AG20443 (cell line): ENCODE measurements at places on chromosomes 2 and 18.
A peak's percentile ranks its signal among the peaks of the same experiment; 100 is the strongest.

GRCh38 chr2:239760596-239760995 lies 264.5 kb downstream of the NDUFA10 start:
- DNase-seq = no peak

GRCh38 chr18:58132595-58133261 lies 88.7 kb downstream of the NEDD4L start:
- DNase-seq = peak; percentile 29

DNA sequence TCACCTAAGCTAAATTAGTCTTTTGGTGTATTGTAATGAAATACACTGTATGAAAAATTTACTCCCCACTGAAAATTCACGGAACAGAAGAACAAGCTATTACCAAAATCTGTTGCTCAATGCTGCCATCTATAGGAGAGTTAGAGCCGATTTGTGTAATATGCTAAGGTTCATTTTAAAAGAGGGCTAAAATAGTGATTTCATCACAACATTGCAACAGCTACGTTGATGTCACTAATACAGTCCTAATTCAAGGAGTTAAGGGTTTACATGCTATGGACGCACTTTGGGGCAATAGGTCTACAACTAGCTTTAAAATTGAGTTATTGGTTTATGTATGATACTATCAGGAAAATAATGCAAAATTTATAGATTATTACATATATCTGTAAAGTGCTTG lies 3.0 kb upstream of the IRS1 start:
- peak; percentile 64 for DNase-seq

DNA sequence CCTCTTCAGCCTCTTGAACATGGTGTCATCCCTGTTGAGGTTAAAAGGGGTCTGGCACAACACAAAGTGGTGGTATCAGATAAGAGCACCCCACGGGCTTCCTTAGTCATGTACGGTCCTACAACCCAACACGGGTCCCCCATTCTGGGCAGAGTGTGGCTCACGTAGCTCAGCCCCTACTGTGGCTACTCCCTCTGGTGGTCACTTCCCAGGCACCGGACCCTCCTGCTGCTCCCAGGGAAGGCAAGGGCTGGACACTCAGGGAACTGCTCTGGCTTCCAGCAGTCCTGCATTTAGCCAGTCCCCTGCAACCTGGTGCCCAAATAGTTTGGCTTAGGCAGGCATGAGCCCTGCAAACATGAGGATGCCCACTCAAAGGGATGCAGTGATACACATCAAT lies 58.6 kb downstream of the GALNT14 start:
- no peak for DNase-seq

- DNase-seq = no peak
These were observed 12.5 kb downstream of the HDLBP start for GRCh38 chr2:241302759-241303651.

- DNase-seq = peak; percentile 88
These were observed 1.4 kb upstream of the SMYD5 start for GRCh38 chr2:73212448-73213176.

DNA sequence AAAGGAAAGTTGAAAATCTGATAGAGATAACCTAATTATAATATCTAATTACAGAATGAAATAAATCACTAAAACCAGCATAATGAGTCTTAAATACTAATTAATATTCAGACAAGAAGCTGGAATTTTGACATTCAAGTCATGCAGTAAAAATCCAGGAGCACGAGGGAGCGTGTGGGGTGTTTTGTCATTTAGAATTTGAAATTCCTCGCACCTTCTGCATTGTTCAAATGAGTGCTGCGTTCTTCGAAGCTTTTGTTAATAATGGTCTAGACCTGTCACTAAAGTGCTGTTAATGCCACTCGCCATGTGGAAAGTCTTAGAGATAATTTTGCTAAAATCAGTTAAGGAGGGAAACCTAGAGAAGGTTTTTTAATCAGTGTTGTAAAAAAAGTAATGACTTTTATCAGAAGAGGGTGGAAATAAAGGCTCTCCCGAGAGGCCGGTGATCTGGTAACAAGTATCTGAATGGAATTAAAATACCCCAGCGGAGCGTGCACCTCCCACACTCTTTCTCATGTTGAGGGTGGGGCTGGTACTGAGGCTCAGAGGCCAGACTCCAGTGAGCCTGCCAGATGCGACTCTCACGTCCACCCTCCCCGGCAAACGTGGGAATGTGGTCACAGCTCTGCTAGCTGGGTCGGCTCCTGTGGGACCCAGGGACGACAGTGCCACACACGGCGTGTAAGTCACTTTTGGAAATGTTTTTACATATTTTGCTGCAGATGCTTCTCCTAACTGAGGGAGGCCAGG lies 69.4 kb upstream of the MYT1L start:
- no peak for DNase-seq

DNA sequence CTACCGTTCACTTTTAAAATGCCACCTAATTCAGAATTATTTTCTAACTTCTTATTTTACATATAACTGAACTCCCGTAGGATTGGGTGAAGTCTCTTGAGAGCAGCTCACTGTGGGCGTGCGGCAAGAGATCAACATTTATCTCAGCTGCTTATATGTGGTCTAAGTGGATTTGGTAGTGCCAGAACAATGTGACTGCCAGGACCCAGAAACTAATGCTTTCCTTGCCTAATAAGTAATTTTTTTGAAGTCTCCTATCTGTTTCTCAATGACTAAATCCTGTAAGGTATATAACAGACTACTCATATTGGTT lies 11.2 kb upstream of the NFE2L2 start:
- DNase-seq = no peak

DNA sequence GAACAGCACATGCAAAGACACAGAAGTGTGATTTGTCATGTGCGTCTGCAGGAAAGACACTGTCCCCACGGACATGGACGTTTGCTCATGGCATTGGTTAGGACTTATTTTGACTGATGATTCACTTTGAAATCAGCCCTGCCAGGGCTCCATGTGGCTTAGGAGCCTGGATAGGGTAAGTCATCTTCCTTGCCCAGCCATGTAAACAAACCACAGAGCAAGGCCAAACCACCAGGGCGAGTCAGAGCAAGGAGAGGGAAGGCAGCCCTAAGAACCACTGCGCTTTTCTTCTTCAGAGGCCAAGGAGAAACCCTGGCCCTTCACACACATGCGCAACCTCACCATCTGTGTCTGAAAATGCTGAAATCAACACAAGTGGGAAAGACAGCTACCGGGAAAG lies 88.8 kb downstream of the GFPT1 start:
- DNase-seq = peak; percentile 91

DNA sequence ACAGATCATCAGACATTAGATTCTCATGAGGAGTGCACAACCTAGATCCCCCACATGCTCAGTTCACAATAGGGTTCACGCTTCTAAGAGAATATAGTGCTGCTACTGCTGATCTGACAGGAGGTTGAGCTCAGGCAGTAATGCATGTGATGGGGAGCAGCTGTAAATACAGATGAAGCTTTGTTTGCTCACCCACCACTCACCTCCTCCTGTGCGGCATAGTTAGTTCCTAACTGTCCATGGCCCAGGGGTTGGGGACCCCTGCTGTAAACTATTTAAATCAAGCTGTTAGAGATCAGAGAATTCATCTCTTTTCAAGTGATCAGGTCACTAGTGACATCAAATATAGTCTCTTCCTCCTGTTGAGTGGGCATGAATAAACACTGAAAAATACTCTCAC lies 88.8 kb upstream of the ACVR2A start:
- DNase-seq = no peak

- DNase-seq = no peak
These were observed 39.9 kb downstream of the PAIP2B start for GRCh38 chr2:71186973-71187372.

GRCh38 chr2:209426432-209426831 lies 2.6 kb downstream of the MAP2 start:
- DNase-seq = no peak

DNA sequence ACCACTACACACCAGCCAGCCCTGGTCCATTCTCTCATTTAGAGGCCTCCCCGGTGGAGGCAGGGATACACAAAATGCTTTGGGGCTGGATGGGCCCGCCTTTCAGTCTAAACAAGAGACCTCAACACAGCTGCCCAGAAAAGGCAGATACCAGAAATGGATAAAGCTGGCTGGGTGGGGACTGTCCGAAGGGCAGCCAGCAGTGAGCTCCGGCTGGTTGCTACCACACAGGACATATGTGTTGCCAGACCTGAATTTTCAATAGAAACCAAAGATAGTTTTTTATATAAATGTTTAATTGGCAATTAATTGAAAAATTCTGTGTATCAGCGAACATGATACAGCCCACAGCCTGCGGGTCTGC lies 1.4 kb downstream of the GPBAR1 start:
- no peak for DNase-seq

GRCh38 chr18:12102136-12102842 lies 8.6 kb downstream of the ANKRD62 start:
- no peak for DNase-seq

DNA sequence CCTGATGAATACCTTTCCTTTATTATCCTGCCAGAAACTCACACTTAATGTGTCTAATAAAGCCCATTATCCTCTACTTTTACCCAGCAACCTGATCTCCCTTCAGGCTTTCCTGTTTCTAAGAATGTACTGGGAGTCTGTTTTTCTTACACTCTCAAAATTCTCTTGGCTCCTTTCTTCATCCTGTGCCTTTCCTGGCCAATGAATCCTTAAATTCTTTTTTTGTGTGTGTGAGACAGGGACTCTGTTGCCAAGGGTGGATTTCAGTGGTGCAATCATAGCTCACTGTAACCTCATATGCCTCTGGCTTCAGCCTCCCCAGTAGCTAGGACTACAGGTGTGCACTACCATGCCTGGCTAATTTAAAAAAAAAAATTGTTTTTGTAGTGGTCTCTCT lies 72.7 kb downstream of the MAP2 start:
- DNase-seq = peak; percentile 36

- no peak for DNase-seq
These were observed 402.8 kb downstream of the CLIP4 start for GRCh38 chr2:29518010-29518409.

DNA sequence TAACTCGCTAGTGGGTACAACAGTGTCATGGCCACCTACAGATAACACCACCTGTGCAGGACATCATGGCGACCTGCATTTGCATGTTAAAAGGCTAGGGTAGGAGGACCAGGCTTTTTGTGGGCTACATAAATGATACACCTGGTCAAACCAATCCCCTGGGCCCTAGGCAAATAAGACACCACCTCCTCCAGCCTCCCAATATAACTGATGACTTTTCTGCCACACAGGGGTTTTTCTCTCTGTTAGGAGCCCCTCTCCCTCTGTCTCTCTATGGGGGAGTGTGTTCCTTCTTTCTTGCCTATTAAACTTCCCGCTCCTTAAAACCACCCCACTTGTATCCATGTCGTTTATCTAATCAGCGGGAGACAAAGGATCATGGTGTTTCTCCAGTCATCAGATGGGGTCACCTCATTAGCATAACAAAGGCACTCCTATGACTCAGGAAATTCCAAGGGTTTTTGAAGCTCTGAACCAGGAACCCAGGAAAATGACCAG lies 10.8 kb upstream of the BUB1 start:
- no peak for DNase-seq

- DNase-seq = no peak
These were observed 42.1 kb downstream of the EML4 start for GRCh38 chr2:42211291-42211690.

- no peak for DNase-seq
These were observed 102.4 kb downstream of the STK39 start for GRCh38 chr2:168145011-168145410.

GRCh38 chr2:236947896-236948295 lies 137.8 kb upstream of the COPS8 start:
- DNase-seq = no peak

DNA sequence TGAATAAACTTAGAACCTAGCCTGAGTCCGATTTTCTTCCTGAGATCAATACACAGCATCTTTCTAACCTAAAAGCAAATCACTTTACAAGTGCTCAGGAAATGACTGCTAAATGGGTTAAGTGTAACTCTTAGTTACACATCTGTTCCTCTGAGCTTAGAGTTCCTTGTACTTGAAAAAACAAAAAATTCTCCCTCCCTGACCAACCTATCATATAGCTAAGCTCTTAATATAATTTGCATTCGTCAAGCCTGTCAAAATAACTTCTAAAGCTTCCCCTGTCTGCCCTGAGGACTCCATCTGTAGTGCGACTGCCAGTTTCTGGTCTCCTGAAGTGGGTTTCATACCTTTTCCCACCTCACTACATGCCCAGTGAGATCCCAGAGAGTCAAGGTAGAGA lies 190.4 kb downstream of the NCK2 start:
- DNase-seq = no peak

GRCh38 chr18:709771-710170 lies 2.7 kb downstream of the ENOSF1 start:
- DNase-seq = no peak

GRCh38 chr2:218898109-218898878 lies 17.6 kb downstream of the WNT10A start:
- DNase-seq = peak; percentile 90
